ENCODE measurements at places on chromosomes 4 and X. TPM values are rescaled to one million over a fixed set of nuclear protein-coding genes. Genes with fewer than 3 reads are reported as not detected.

The XAGE1A gene
- 0.75 TPM for total RNA-seq

- no peak for DNase-seq
Observed at GRCh38 chrX:9337046-9337445, 127.8 kb upstream of the TBL1X start.

DNA sequence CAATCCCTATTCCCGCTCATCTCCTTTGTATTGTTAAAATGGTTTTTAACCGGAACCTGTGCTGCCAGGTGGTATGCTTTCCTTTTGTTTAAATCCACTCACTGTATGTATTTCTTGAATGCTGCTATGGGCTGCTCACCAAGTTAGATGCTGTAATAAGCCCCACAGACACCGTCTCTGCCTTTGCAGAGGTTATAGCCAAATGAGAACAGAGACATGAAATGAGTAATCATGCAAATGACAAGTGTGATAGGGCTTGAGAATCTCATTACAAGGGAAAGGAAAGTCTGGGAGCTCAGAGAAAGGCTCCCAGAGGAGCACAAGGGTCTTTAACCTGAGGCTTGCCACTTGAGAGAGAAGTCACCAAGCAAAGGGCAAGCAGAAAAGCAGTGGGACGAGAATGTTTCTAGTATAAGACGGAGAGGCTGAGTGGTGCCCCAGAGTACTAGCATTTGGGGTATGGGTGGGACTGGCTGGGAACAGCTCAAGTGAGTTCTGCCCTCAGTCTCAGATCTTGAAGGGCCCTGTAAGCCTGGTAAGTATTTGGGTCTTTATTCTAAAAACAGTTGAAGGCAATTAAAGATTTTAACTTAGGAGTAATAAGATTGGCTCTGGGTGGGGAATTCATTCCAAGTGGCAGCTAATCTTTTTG lies 110.8 kb upstream of the H2AZ1 start:
- DNase-seq: no peak

DNA sequence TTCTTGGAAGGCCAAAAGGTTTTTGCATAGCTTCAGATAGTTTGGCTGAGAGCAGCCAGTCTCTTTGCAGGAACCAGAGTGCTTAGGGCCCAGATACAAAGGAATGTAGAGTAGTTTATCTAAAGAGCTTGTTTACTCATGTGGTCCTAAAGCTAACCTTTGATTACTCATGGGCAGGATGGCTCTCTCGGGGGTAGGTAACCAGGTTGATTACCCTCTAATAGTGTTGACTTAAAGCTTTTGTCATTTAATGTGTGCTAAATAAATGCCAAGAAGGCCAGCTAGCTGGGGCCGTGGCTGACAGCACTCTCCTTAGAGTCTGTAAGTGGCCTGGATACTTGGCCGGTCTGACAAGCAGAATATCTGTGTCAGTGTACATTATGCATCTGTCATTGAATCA lies 69.7 kb upstream of the MAGEB16 start:
- no peak for DNase-seq

DNA sequence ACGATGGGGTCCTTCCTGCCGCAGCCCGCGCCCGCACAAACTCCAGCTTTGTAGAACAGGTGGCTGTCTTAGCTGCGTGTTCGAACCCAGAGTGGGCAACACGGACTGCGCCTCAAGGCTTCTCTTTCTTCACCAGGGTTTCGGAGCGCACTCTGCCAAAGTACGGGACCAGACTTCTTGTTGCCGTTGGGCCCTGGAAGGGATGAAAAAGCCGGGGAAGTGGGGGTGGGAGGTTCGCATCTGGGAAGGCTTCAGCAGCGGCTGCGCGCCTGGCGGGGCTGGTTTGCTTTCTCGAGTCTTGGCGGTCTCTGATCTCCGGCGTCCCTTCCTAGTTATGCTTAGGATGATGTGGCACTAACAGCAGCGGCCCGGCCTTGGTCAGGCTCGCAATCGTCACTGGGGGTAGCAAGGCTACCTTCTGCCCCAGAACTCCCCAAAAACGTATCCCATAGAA lies 673 bp downstream of the PARM1 start:
- peak; percentile 67 for DNase-seq

- DNase-seq: no peak
Observed at GRCh38 chr4:7398788-7399439, 35.8 kb downstream of the PSAPL1 start.

Data from upper lobe of right lung (tissue), 1 donor.